Suppressor macrophage treated with lipopolysaccharide for 1 hour (primary cell): ENCODE measurements at places on chromosomes 4 and X.

DNA sequence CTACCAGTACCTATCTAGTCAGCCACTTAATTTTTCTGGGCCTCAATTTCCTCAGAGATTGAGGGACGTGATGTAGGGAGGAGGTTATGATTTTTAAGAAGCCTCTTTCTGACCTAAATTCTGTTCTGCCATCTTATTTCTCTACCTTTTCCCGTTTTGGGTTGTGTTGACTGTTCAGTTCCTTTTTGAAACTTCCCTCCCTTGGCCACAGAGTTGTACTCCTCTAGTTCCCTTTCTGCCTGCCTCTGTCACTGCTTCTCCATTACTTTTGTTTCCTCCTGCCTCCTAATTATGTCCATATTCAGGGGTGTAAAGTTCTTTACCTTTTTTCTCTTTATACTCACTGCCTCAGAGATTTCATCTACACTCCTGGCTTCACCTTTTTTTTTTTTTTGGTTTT, 25.4 kb downstream of the CLCN5 start:
- peak; percentile 31 for DNase-seq

DNA sequence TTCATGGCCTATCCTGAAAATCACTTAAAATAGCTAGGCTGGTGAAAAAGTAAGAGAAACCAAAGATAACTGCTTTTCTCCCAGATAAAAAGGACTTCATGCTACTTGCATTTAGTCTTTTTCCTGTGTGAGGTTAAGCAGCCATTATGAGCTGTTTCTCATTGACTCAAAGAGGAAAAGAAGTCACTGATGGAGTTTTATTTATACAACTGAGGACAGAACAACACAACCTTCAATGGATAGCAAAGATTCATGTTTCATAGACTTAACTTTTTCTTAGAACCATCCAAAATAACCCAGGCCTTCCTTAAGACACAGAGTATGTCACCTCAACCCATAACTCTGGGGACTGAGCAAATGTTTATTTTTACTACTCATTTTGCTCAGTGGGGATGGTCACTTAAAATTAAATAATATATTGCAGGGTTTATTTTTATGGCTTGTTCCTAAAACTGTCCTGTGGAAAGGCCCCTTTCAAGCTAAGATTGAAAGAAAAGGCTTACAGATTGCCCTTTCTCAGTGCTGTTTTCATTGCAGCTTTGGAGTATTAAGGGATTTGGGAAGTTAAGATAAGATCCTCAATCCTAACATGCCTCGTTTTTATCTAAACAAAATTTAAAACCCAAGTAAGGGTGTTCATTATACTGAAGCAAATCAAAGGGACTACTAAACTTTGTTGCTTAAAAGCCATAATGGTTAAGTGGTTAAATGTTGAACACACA, 252.6 kb upstream of the MAD2L1 start:
- no peak for DNase-seq

- no peak for DNase-seq
Measured at GRCh38 chrX:2317527-2318055, 183.2 kb downstream of the DHRSX start.

DNA sequence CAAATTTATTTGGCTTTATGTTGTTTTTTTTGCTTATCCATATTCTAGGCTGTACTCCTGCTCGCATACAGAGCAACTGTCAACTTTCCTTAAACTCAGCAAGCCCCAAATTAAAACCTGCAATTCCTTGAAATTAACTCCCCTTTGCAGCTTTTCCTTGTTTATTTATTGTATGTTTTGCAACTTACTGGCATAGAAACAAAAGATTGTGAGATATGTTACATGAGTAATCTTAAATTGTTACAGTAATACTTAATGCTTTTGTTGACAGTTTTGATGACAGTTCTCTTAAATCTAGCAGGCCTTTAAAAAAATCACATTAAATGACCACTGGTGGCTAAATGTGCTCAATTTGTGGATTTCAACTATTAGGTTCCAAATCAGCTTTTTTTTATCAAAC, 4.5 kb downstream of the DDX3X start:
- no peak for DNase-seq

DNA sequence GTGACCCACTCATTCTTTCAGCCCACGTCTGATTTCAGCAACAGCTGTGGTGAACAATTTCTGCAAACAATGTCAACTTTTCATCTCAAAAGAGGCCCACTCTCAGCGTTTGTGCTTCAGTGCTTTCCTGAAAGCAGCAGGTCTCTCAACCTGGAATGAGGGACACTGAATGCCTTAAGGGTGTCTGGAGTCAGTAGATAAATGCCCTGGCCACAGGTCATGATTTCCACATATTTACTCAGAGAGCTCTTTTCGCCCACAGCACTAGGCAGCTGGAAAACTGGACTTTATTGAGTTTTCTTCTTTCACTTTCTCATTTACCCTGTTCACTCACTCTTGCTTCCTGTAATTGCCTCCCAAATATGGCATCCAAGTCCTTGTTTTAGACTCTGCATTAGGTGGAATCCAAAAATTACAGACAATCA, 52.8 kb downstream of the NPFFR2 start:
- DNase-seq: no peak

GRCh38 chr4:159103384-159103990, 608 bp downstream of the RAPGEF2 start:
- DNase-seq: no peak

GRCh38 chrX:136616987-136617685, 30.8 kb upstream of the CD40LG start:
- no peak for DNase-seq

GRCh38 chr4:89254847-89255246, 52.8 kb downstream of the GPRIN3 start:
- peak; percentile 68 for DNase-seq

DNA sequence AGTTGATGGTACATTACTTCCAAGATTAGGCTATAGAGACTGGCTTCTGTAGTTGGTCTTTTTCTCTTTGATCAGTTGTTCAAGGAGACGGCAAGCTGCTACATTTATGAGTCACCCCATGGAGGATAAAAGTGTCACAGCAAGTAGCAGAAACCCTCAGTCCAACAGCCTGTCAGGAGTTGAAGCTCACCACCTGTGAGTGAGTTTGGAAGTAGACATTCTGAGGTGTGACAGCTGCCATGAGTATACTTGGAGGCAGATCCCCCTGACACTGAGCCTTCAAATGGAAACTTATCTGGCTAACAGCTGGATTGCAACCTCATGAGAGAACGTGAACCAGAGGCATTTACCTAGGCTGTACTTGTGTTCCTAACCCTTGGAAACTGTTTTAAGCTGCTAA, 68.0 kb downstream of the CCNG2 start:
- DNase-seq: no peak

DNA sequence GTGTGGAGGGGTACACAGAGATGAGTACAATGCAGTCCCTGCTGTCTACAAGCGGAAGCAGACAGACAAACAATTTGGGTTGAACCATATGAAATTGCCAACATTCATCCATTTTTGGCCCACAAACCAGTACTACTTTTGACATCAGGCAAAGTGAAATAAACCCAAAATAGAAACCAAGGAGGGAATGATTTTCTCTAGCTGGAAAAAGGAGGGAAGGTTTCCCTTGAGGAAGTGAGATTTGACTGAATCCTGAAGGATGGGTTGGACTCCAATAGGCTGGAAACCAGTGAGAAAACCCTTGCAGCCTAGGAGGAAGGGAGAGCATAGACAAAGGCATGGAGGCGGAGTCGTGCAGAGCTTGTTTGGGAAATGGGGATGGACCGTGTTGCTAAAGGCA, 63.5 kb upstream of the PJA1 start:
- no peak for DNase-seq

DNA sequence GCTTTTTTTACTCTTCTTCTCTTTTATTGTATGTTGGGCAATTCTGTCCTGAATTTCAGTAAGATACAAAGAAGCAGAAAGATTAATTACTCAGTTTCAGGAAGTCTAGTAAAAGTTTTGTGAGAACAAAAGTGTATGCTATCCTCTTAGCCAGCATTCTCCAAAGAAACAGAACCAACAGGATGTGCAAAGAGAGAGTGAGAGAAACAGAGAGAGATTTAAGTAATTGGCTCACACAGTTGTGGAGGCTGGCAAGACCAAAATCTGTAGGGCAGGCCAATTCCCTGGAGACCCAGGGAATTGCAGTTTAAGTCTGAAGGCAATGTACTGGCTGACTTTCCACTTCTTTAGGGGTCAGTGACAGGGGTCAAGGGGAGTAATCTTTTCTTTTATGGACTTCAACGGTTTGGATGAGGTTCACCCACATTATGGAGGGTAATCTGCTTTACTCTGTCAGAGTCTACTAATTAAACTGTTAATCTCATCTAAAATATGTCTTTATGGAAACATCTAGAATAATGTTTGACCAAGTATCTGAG, 59.2 kb upstream of the SLC39A8 start:
- DNase-seq: no peak

GRCh38 chr4:14874990-14875389, 127.3 kb upstream of the CPEB2 start:
- DNase-seq: peak; percentile 63

DNA sequence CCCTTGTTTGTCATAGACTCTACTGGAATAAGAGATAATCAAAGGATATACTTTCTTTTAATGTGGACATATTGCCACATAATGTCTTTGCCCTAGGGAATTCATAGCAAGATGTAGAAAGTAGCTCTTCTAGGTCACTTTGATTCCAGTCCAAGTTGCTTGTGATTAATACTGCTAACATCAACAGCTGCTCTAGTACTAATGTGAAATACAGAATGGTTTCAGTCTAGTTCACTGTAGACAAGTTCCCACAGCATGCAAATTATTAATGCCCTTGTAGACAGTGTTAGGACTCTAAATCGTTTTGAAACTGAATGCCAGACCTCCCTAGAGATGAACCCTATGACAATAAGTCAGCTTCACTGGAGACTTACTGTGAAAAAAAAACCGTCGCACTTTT, 494.6 kb upstream of the ATOH1 start:
- DNase-seq: no peak

DNA sequence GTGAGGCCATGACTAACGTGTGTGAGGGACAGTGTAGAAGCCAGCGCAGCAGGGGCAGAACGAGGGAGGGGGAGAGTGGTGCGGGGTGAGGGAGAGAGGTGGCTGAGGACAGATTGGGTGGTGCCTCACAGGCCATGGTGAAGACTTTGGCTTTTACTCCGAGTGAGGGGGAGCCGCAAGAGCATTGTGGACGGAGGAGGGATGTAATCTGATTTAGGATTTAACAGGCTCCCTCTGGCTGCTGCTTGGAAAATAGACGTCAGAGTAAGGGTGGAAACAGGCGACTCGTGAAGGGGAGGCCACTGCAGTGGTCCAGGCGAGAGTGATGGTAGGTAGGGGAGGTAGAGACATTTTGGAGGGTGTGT, 13.0 kb downstream of the PPP1R3F start:
- no peak for DNase-seq

DNA sequence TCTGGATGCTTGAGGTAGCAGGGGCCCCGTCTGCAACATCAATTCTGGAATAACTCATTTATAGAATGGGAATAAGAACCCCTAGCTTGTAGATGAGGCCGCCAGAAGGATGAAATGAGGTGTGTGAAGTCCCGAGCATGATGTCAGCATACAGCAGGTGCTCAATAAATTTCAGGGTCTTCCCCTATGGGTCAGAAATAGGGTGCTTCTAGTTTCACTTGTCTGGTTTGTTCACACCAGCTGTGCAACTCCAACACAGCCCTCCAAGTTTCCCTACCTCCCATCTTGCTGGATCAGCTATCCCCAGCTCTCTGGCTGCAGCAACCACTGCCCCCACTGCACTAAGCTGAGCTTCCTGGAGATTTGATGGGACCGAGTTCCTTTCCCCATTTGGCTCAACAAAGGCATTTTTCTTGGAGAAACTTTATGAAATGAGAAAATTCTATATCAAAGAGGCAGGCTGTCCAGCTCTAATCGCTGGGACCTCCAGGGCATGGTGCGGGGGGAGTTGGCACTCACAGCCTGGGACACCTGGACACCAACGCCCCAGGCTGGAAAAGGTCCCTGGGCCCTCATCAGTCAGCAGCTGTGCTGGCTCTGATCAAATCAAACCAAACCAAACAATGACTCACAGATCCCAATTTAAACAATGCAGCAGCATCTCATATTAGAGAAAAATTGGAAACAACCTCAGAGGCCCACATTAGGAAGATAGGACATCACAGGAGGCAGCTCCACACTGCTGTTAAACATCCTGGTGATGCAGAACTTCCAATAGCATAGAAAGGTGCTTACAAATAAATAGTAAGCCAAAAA, 13.3 kb downstream of the SLC2A9 start:
- no peak for DNase-seq

GRCh38 chr4:3826247-3827172, 60.3 kb downstream of the ADRA2C start:
- DNase-seq: no peak

DNA sequence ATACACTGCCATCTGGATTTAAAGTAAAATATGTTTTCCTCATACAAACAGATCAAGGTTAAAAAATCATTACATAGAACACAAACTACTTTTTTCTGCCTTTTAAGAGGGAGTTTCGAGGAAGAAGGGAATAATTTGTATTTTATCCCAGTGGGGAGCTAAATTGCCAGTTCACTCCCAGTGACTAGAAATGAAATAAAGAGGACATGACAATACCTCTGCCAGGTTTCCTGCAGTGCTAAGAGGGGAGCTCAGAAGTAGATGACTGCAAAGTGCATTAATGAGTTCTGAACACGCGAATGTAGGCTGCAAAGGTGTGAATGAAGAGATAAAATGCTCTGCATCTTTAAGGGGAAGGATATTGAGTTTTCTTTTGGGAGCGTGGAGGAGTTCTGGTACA, 69.7 kb downstream of the SRPX start:
- no peak for DNase-seq

- no peak for DNase-seq
Measured at GRCh38 chrX:133402042-133402453, 13.2 kb downstream of the GPC4 start.

- peak; percentile 67 for DNase-seq
Measured at GRCh38 chr4:84870398-84871163, 95.9 kb downstream of the WDFY3 start.

DNA sequence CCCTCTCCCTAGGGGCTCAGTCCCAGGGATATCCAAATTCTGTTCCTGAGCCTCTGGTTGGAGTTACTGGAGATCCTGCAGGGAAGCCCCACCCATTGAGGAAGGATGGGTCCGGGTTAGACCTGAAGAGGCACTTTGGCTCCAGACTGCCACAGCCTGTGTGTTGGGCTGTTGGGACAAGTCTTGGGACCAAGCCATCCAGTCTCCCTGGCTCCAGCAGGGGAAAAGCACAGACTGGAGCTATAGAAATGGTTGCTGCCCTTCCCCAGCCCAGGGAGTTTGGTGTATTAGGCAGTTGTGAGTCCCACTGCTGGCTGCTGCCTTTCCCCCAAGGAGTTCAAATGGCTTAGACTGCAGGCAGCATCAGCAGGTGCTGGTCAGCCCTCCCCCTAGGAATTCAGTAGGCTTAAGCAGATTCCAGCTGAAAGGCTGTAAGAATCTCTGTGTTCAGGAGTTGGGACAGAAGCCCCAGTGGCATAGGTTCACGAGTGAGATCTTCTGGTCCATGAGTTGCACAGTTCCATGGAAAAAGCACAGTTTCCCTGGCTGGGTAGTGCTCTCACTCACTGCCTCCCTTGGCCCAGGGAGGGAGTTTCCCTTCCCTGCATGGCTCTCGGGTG, 344.0 kb upstream of the EPHA5 start:
- DNase-seq: no peak
